Putamen (tissue), 1 donor: ENCODE measurements at places on chromosomes 16 and 17.

GRCh38 chr16:89902980-89903379, 15.7 kb upstream of the MC1R start:
- no peak for DNase-seq

GRCh38 chr16:71264299-71264698, 24.9 kb downstream of the CMTR2 start:
- DNase-seq = no peak

DNA sequence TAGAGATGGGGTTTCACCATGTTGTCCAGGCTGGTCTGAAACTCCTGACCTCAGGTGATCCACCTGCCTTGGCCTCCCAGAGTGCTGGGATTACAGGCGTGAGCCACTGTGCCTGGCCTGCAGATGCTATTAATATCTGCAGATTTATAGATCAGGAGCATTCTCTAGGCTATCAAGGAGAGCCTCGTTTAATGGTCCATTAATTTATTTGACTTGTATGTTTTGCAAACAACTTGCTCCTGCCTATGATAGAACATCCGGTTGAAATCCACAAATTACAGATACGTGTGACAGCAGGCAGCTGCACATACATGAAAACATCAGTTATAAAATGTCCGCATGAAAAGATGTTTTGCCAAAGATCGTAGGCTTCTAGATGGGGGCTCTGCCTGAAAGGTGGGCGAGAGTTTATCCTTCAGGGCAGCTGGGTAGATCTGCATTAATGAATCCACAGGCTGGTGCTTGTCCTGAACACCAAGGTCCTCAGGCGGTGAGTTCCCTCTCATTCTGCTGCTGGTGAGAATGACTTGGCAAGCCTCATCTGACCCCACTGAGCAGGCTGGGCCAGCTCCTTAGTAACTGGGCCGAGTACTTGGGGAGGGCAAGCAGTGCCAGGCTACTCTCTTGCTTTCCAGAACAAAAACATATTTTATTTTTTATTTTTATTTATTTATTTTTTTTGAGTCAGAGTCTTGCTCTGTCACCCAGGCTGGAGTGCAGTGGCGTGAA, 37.1 kb upstream of the MGAT5B start:
- DNase-seq = no peak

DNA sequence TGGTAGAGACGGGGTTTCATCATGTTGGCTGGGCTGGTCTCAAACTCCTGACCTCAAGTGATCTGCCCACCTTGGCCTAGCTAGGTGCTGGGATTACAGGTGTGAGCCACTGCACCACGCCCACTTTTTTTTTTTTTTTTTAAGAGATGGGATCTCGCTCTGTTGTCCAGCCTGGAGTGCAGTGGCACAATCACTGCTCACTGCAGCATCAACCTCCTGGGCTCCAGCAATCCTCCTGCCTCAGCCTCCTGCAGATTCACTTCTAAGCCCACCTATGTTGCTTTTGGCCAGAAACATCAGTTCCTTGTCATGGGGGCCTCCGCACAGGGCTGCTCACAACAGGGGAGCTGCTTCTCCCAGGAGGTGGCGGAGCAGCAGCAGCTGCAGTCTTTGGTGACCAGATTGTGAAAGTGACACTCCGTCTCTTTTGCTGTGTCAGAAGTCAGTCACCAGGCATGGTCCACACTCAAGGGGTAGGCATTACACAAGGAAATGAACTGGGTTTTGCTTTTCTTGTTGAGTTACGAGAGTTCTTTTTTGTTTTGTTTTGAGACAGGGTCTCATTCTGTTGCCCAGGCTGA, 4.5 kb upstream of the NME4 start:
- DNase-seq = no peak

GRCh38 chr17:77107506-77108433, 33.0 kb upstream of the SEC14L1 start:
- DNase-seq = no peak

DNA sequence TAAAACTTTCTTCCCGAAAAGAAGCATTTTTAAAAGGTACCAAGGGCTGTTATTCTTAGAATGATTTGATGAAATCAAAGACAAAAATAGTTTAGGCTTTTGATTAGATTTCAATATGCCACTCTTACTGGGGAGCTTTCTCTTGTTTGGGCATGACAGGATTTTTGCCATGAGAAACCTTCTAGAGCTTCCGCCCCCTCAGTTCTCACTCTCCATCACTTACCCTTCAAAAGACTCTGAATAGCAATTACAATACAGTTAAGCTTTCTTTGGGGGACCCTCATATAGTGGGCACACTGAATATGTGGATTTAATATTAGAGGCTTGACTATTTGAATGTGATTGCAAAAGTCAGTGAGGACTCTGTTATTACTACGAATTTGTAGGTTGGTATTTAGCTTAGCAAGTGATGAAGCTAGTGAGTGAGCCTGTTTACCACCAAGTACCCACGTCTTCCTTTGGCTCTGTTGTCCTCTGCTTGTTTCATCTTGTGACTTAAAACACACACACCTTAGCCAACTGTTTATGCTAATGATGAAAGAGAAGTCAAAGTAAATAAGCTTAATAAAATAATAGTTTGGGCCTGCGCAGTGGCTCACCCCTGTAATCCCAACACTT, 158.7 kb upstream of the TBX2 start:
- no peak for DNase-seq

DNA sequence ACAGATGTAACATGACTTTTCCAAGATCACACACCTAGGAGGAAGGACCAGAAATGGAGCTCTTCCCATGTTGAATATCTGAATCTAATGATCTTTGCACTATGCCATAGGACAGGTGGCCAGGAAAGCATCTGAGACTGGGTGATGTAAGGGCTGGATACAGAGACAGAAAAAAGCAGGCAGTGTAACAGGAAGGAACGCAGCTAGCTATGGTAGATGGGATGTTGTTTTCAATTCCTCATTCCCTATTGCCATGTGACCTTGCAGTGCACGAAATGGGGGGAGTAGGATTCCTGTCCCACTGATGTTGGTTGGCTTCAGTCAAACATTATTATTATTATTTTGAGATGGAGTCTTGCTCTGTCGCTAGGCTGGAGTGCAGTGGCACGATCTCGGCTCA, 3.7 kb upstream of the NPIPB15 start:
- DNase-seq = no peak

GRCh38 chr17:41013181-41013580, 4.3 kb upstream of the KRTAP3-1 start:
- no peak for DNase-seq

- DNase-seq = no peak
Measured at GRCh38 chr16:70152578-70153302, 20.8 kb upstream of the CLEC18C start.

- DNase-seq = no peak
Measured at GRCh38 chr17:79098282-79098867, 23.8 kb downstream of the ENGASE start.

DNA sequence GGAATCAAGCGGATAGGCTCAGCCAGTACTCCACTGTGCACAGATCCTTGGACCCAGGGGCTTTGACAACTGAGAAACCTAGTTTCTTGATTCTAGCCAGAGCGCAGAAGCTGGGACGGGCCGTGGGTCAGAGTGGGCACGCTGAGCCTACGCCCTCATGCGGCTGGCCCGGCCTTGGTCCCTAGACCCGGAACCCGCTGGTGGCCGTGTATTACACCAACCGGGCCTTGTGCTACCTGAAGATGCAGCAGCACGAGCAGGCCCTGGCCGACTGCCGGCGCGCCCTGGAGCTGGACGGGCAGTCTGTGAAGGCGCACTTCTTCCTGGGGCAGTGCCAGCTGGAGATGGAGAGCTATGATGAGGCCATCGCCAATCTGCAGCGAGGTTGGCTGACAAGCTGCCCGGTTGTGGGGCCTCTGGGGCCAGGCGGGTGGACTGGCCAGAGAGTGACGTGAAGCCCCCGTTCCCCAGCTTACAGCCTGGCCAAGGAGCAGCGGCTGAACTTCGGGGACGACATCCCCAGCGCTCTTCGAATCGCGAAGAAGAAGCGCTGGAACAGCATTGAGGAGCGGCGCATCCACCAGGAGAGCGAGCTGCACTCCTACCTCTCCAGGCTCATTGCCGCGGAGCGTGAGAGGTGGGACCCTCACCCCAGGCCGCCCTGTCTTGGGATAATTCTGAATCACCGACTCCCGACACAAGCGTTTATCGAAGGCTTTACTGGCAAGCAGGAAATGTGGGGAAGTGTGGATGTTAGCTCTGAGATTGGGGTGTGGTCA, 946 bp downstream of the STUB1 start:
- DNase-seq = no peak

DNA sequence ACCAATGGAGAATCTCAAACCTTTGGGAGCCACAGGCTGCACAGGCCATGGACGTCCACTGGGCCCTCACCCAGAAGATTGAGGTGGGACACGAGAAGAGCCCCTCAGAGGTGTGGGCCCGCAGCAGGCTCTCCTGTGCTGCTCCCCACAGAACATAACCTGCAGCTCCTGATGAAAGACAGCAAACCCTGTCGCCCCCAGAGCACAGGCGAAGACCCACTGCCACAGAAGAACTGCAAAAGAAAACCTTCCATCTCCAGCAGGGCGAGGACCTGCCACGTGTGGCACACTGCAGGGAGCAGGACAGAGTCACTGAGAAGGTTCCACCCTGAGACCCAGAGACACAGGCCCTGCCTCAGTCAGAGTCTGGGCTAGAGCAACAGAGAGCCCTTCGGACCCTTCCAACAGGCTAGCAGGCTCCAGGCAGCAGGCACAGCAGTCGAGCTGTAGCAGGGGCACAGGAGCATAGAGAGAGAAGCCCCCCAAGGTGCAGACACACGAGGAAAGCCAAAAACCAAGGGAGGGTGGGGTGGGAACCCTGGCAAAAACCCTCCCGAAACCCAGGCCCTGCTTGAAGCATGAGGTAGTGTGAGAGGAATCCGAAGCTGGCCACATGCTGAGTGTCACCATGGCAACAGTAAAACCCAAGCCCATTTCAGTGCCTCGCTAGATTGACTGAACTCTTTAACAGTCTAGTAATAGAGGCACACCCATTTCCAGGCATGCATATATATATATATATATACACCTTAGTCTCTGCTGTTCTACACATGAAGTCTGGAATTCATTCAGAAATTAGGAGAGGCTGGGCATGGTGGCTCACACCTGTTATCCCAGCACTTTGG, 60.0 kb upstream of the CHMP6 start:
- DNase-seq = no peak

DNA sequence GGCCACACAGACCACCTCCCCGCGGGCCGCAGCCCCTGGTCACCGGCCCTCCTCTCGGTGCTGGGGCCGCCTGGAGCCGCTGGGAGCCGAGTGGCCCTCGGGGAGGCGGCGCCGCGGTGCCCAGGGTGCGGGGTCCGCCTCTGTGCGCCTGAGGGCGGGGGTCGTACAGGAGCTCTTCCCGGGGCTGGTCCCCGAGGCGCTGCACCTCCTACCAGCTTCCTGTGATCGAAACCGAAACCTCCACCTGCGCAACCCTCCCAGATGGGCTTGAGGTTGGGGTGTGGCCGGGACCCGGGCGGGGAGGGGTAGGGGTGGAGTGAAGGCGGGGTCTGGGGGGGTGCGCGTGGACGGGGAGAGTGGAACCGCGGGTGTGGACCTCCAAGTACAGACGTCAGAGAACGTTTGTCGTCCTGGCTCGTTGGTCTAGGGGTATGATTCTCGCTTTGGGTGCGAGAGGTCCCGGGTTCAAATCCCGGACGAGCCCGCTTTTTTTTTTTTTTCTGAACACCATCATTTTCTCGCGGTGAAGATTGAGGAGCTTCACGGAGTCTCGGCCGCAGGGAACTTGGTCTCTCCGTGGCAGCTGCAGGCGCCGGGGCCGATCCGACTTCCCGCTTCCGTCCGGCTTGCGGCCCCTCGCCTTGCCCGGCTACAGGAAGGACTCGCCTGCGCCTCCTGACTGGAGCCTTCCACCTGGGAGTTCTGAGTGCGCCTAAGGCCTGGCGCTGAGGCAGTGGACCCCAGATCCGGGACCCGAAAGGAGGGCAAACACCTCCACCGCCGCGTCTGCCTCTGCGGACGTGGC, 23.9 kb downstream of the ZNF213 start:
- peak; percentile 44 for DNase-seq

- no peak for DNase-seq
Measured at GRCh38 chr17:65039336-65039988, 17.1 kb downstream of the GNA13 start.

- DNase-seq = no peak
Measured at GRCh38 chr17:78857266-78857665, 16.7 kb upstream of the USP36 start.

DNA sequence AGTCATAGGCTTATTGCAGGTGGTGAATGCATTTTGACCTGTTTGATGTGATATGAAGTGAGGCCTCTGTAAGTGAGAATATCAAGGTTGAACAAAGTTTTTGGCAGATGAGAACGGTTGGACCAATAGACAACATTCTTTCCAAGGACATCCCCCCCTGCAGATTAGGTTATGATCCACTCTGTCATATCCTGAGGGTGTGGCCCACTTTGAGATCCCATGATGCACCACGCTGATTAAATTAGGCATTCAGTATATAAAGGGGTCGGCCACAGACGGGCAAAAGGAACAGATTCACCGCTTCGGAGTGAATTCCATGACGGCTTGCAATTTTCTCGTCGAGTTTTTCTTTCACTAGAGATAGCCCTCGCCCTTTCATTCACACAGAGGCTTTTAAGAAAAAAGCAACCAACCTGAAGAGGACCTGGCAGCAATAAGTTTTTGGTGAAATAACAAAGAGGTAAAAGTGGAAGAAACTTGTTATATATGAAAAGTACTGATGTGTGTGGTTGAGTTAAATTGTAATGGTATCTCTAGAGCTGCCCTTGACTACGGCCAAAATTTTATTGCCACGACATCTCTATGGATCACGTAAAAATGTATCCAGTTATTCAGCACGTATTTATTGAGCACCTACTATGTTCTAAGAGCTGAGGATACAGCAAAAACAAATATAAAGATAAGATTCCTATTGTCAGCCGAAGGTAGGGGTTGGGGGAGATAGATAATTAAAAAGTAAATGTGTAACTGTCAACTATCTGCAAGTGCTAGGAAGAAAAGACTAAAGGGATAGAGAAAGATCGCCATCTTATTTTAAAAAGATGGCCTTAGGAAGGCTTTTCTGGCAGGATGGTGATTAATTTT, 1.7 kb upstream of the RBBP6 start:
- no peak for DNase-seq

DNA sequence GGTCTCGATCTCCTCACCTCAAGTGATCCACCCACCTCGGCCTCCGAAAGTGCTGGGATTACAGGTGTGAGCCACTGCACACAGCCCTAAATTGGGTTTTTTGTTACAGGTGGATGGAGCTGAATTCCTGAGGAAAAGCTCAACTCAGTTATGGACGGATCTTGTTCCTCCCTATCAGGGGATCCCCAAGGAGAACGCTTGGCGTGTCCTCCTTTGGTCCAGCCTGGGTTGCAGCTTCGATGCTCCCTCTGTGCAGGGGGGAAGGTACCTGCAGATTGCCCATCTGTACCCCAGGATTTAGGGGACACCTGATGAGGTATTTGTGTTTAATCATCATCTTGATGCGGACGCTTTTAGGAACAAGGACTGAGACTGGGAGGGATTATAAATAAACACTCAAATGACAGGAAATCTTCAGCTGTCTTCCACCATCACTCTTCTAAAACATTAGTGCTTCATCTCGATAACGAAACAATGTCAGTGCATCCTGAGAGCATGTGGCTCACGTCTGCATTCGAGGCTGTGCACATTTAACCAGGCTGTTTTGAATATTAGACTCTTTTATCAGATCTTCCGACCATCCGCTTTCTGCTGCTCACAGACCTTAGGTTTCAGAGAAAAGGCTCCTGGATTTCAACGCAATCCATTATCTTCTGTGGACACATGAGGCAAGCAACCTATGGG, 18.2 kb upstream of the MEIOB start:
- no peak for DNase-seq

- no peak for DNase-seq
Measured at GRCh38 chr16:84631886-84632285, 14.0 kb upstream of the COTL1 start.
